Purkinje cell (primary cell): ENCODE measurements at places on chromosomes 11 and 22. TPM values are rescaled to one million over a fixed set of nuclear protein-coding genes. Genes with fewer than 3 reads are reported as not detected.

Gene AGBL2
- polyA plus RNA-seq = 0.28 and 0.75 TPM in 2 replicates

Gene IGLL1
- polyA plus RNA-seq = not detected in 2 replicates

Gene MS4A6E
- not detected in 2 replicates for polyA plus RNA-seq

Gene OSBP
- 12.5 and 14.9 TPM in 2 replicates for polyA plus RNA-seq

Gene ZNF215
- polyA plus RNA-seq = 6.3 and 9.3 TPM in 2 replicates

Gene HORMAD2
- 1.3 TPM in 1 of 2 replicates, not detected in the other for polyA plus RNA-seq

Gene NOL12
- 2.8 and 8.2 TPM in 2 replicates for polyA plus RNA-seq

Gene SLCO2B1
- polyA plus RNA-seq = 0.14 and 0.81 TPM in 2 replicates

Gene FOSL1
- polyA plus RNA-seq = not detected in 2 replicates

Gene RIBC2
- polyA plus RNA-seq = not detected in 2 replicates

Gene CEP126
- polyA plus RNA-seq = 54.7 and 71.5 TPM in 2 replicates

Gene NCAM1
- polyA plus RNA-seq = 244 and 334 TPM in 2 replicates

Gene CHRNA10
- not detected in 2 replicates for polyA plus RNA-seq

Gene ST14
- polyA plus RNA-seq = not detected in 2 replicates
